ENCODE measurements at places on chromosomes 2 and 18. TPM values are rescaled to one million over a fixed set of nuclear protein-coding genes. Genes with fewer than 3 reads are reported as not detected.

LAMA3 gene
- 62.0 TPM for total RNA-seq

R3HDM1 gene
- total RNA-seq = 26.1 TPM

LYPD6 gene
- 2.4 TPM for total RNA-seq

BOK gene
- total RNA-seq = 7.4 TPM

MATN3 gene
- total RNA-seq = 0.70 TPM

SLC35F6 gene
- total RNA-seq = 33.4 TPM

ITPRID2 gene
- total RNA-seq = 299 TPM

STARD6 gene
- not detected for total RNA-seq

Data from mucosa of descending colon (tissue), 3 donors.